Common myeloid progenitor, CD34-positive (primary cell): ENCODE measurements at places on chromosomes 11 and 22.
A peak's percentile ranks its signal among the peaks of the same experiment; 100 is the strongest.

DNA sequence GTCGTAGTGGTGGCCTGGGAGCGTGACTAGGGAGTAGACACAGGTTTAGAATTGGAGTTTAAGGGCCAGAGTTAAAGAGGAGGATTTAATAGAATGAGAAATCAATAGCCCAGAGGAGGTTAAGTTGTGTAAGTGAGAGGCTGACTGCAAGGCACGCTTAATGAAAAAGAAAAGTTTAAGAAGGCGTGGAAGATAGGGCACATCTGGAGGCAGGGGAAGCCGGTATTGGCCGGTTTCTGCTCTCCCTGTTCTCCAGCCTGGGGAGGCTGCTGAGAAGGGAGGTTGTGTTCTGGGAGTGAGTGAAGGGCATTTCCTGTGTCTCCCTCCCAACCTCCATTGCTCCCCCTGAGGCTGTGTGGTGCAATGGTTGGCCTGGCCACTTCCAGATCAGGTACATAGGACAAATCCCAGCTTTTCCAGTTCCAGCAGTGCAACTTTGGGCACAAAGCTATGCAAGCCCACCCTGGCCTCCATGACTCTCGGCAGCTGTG lies 6.3 kb downstream of the GRIK4 start:
- H3K4me1 ChIP-seq = no peaks in the 10 kb centered on the region
- DNase-seq = no peak
- H3K4me3 ChIP-seq = no peak overlapping the region
- no peak overlapping the region for H3K27ac ChIP-seq
- no peaks in the 10 kb centered on the region for H3K36me3 ChIP-seq
- H3K27me3 ChIP-seq = peaks cover 56% of the 10 kb centered on the region

DNA sequence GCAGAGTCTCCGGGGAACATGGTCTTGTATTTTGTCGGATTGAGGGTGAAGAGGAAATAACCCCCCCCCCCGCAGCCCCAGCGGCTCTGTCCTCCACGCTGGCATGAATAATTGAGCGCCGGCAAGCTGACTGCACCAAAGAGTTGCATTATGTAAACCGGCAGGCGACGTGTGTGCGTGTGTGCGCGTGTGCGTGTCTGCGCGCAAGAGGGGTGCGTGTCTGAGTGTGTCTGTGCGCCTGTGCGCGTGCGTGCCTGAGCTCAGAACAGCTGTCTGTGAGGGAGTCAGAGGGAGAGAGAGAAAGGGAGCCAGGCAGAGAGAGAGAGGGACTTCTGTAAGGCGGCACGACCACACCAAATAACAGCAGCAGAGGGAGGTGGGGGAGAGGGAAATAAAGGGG lies 94.4 kb downstream of the SCN3B start:
- no peak overlapping the region for H3K27ac ChIP-seq
- H3K4me3 ChIP-seq = peak overlapping the region; percentile 51
- DNase-seq = peak; percentile 88

DNA sequence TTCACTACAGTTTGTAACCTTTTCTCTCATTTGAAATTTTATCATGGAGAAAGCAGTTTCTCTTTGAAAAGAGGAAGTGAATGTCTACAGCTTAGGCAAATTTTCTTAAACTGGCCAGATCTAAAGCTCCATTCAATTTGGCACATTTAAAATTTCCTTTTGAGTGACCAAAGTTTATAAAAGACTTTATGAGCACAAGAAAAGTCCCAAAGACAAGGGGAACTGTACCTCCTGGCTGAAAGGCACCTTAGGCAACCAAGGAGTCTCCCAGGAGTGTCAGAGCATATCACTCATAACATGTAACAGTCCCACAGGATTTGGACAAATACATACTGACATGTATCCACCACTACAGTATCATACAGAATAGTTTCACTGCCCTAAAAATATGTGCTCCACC lies 41.3 kb downstream of the NARS2 start:
- peaks cover 6% of the 10 kb centered on the region for H3K36me3 ChIP-seq
- peak; percentile 62 for DNase-seq
- peak overlapping the region; percentile 21 for H3K4me3 ChIP-seq
- peak overlapping the region; percentile 75 for H3K27ac ChIP-seq

DNA sequence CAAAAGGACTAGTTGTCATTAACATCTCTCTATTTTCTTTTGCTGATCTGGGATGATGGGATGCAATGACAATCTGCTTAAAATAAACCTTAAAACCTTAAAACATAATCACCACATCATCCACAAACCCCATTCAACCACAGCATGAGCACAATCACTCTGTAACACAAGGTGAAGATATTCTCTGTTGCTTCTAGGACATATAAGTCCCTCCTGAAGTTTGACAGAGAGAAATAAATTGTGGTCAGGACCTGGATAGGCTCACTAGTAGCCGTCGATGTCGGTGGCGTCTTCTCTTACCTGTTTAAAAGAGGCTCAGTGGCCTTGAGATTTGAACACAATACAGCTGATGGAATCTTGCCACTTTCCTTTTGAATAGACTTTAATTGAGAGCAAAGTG lies 47.9 kb downstream of the WT1 start:
- H3K36me3 ChIP-seq = no peaks in the 10 kb centered on the region
- H3K4me3 ChIP-seq = no peak overlapping the region
- H3K4me1 ChIP-seq = peaks cover 33% of the 10 kb centered on the region
- H3K27me3 ChIP-seq = no peaks in the 10 kb centered on the region

DNA sequence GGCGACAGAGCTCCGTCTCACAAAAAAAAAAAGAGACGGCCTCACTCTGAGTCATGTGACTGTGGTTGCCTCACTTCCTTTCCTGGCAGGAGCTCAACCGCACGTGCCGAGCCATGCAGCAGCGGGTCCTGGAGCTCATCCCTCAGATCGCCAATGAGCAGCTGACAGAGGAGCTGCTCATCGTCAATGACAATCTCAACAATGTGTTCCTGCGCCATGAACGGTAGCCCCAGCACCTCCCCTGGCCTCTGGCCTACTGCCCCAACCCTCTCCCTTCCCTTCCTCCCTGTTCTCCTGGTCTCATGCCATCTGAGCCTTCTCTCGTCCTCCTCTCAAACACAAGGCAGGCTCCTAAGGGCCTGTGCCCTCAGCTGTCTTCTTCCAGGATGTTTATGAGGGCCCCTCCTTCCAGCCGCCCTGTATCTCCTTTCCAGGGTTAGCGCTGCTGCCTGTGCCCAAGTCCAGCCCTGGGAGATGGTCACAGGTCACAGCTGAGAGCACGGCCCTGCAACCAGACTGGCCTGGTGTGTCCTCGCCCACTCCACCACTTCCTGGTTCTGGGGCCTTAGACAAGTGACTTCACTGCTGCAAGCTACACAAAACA lies 30.7 kb downstream of the TOM1 start:
- H3K4me3 ChIP-seq = no peak overlapping the region
- DNase-seq = peak; percentile 80
- H3K27ac ChIP-seq = no peak overlapping the region
- H3K27me3 ChIP-seq = no peaks in the 10 kb centered on the region

DNA sequence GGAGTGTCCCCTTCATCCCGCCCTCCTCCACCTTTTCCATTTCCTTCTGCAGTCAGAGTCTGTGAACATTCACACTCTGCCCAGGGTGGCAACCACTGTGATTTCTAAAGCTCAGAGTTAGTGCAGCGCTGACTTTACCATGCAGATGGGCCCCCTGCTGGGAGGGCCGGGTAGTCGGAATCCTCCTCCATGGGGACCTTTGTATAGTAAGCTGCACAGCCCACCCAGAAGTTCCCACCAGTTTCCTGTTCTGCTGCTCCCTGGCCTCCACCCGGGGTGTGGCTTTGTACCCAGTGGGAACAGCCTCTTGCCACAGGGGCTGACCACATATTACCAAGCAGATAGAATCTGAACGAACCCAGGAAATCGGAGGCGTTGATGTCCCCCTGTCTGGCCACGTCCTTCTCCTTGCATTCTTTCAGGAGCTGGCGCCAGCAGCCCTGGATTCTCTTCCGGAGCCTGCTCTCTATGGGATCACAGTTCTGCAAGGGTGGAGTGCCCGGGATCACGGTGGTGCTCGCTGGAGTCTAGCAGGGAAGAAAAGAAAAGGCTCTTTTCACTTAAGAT lies 125.3 kb downstream of the MPPED1 start:
- H3K4me1 ChIP-seq = no peaks in the 10 kb centered on the region
- H3K27ac ChIP-seq = no peak overlapping the region
- H3K36me3 ChIP-seq = no peaks in the 10 kb centered on the region

- no peak for DNase-seq
- H3K27ac ChIP-seq = no peak overlapping the region
- no peaks in the 10 kb centered on the region for H3K27me3 ChIP-seq
- H3K4me3 ChIP-seq = no peak overlapping the region
- H3K36me3 ChIP-seq = no peaks in the 10 kb centered on the region
- H3K4me1 ChIP-seq = no peaks in the 10 kb centered on the region
These were observed 21.2 kb upstream of the TRIM44 start for GRCh38 chr11:35641171-35641897.

DNA sequence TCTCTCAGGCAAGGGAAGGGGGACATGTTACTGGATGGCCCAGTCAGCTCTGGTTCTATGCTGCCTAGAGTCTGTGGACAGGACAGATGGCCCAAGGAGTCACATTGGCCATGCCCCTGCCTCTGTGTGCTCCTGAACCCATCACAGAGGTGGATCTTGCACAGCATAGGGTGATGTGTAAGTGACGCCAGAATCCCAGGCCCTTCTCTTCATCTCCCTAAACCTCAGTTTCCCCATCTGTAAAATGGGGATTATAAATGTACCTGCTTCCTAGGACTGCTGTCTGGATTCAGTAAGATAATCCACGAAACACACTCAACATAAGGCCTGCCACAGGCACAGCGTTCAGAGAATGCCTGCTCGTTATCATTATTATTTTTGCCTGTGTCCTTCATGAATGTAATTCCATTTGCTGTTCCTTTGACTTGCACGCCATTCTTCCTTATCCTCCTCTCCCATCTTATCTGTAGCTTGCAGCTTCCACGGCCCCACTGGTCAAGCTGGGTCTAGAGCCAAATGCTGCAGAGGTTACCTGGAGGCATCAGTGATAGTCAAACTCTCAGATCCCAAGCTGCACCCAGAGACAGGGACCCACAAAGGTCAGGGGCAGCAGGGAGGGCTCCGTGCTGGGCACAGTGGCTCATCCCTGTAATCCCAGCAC lies 207.0 kb downstream of the MN1 start:
- no peak for DNase-seq
- H3K4me1 ChIP-seq = peaks cover 3% of the 10 kb centered on the region
- no peak overlapping the region for H3K4me3 ChIP-seq
- H3K36me3 ChIP-seq = no peaks in the 10 kb centered on the region
- no peak overlapping the region for H3K27ac ChIP-seq

DNA sequence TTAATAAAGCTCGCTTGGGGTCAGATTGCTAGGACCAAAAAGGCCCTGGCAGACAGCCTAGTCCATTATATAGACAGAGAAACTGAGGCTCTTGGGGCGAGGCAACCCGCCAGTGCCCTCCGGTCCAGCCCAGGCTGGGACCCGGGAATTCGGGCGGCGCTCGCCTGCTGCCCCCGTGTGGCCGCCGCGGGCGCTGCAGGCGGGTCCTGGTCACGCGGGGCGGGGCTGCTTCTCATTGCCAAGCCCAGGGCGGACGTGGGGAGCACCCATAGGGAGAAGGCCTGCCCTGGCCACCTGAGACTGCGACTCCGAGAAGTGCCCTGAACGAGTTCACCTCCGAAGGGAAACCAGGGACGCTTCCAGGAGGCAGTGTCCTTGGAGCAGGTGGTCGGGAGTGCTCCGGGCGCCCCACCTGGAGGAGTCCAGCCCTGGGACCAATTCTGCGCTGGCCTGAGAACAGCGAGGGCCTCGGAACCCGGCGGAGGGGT lies 36.0 kb upstream of the CSNK1E start:
- H3K4me1 ChIP-seq = no peaks in the 10 kb centered on the region
- no peak overlapping the region for H3K27ac ChIP-seq
- DNase-seq = peak; percentile 48
- H3K36me3 ChIP-seq = peaks cover 6% of the 10 kb centered on the region
- no peaks in the 10 kb centered on the region for H3K27me3 ChIP-seq
- H3K4me3 ChIP-seq = no peak overlapping the region

- no peak for DNase-seq
- peak overlapping the region; percentile 1 for H3K27ac ChIP-seq
- no peaks in the 10 kb centered on the region for H3K4me1 ChIP-seq
These were observed 11.7 kb downstream of the CAPRIN1 start for GRCh38 chr11:34063061-34063795.

DNA sequence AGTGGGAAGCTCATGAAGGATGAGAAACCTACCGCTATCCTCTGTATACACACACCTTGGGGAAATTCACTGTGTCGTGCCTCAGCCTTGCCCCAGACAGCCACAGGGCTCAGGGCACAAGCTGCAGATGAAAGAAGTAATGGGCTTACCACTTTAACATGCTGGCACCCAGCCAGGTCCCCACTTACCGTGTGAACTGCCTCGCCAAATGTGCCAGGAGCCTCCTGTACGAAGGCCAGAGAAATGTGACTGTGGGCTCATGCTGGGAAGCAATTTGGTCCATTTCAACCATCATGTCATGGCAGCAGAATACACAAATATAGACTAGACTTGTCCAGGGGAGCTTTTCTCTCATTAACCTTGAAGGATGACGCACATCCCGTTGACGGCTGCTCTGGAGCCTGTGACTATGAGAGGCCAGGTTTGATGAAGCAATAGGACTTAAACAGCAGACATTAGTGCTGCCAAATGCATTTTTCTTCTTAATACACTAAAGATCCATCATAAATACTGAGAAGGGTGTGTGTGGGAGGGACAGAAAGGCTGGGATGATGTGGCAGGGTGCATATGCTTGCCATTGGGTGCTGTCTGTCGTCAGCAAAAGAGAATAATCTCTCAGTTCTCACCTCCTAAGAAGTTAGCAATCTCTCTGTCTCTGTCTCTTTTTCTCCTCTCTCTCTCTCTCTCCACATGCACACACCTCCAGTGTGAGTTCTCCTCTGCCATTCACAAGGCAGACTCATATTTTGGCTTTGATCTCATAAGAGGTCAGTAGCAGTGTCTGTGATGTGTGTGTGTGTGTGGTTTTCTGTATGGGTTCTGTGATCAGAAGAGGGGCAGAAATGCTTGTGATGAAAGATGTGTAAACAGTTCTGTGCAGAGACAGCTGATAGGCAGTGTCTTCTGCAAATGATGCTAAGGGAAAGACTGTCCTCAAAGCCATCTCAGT lies 142.4 kb downstream of the KIRREL3 start:
- H3K4me3 ChIP-seq = no peak overlapping the region
- H3K4me1 ChIP-seq = no peaks in the 10 kb centered on the region
- H3K27ac ChIP-seq = no peak overlapping the region
- H3K27me3 ChIP-seq = peaks cover 4% of the 10 kb centered on the region

GRCh38 chr11:126817096-126817495 lies 183.5 kb downstream of the KIRREL3 start:
- peaks cover 12% of the 10 kb centered on the region for H3K27me3 ChIP-seq
- no peak for DNase-seq
- H3K4me1 ChIP-seq = no peaks in the 10 kb centered on the region
- no peaks in the 10 kb centered on the region for H3K36me3 ChIP-seq
- no peak overlapping the region for H3K27ac ChIP-seq

DNA sequence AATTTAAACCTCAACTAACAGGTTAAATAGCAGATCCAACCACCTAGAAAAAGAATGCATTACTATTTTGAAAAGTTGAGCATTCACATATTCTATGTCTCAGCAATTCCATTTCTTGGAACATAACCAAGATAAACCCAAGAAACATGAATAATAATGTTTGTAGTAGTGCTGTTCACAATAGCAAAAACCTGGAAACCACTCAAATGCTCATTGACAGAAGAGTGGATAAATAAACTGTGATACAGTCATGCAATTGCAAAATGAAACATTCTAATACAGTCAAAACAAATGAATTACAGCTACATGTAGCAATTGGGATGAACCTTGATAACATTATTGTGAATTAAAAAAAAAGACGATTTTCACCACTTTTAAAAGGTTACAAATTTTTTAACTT lies 162.8 kb upstream of the TMEM45B start:
- no peaks in the 10 kb centered on the region for H3K27me3 ChIP-seq
- H3K27ac ChIP-seq = no peak overlapping the region
- no peak overlapping the region for H3K4me3 ChIP-seq
- no peak for DNase-seq

GRCh38 chr11:65386307-65387140 lies at the start of gene FRMD8:
FRMD8 (plus strand) TSS chr11:65386637; CDS start chr11:65387037, 400 bp downstream.
- peaks cover 3% of the 10 kb centered on the region for H3K36me3 ChIP-seq
- DNase-seq = peak; percentile 78
- peak within 1 kb of the TSS; percentile 85 for H3K4me3 ChIP-seq
